ENCODE measurements at places on chromosomes 16 and 17.

- no peak for DNase-seq
Observed at GRCh38 chr16:78916928-78917545, 683.5 kb downstream of the MAF start.

DNA sequence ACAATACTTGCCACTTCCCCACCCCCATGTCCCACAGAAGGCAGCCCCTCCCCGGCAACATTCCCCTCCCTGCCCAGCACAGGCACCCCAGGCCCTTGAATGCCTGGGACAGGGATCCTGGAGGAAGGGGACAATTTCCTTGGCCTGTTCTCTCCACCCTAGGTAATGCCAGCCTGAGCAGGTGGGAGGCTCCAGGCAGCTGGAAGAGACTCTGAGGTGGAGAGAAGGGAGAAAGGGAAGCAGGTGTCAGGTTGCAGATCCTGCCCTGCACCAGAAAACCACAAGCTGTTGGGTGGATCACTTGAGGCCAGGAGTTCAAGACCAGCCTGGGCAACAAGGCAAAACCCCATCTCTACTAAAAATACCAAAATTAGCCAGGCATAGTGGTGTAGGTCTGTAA is 8.9 kb downstream of the MPP2 start:
- DNase-seq, result no peak

- DNase-seq, result no peak
Observed at GRCh38 chr17:41131979-41132378, 8.0 kb upstream of the KRTAP4-12 start.

DNA sequence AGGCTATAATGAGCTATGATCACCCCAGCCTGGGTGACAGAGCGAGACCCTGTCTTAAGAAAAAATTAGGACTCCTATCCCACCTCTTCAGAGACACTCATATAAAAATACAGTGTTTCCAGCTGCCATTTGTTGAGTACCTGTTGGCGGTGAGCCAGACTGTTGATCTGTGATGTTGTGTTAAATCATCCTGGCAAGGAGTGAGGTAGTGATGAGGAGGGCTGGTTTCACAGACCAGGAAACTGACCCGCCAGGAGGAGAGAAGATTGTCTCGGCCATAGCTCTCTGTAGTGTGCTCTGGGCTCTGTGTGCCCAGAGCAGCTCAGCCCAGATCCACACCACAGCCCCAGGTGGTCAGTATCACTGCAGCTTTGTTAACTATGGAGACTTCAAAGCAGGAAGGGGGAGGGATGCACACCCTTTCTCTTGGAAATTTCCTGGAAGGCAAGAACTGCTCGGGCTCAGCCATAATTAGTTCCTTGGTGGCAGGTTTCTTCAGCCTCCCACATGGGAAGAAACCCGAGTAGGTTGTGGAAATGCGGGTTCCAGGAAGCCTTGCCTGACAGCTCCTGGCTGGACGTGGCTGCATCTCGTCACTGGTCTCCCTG is 343.0 kb downstream of the SNX29 start:
- no peak for DNase-seq

- no peak for DNase-seq
Observed at GRCh38 chr17:76085731-76086366, 6.9 kb downstream of the ZACN start.

- no peak for DNase-seq
Observed at GRCh38 chr17:52505601-52506000, 347.1 kb upstream of the CA10 start.

- DNase-seq, result no peak
Observed at GRCh38 chr17:67328026-67328425, 38.4 kb downstream of the PSMD12 start.

GRCh38 chr16:89412811-89413210 is 77.5 kb downstream of the ANKRD11 start:
- DNase-seq, result no peak

DNA sequence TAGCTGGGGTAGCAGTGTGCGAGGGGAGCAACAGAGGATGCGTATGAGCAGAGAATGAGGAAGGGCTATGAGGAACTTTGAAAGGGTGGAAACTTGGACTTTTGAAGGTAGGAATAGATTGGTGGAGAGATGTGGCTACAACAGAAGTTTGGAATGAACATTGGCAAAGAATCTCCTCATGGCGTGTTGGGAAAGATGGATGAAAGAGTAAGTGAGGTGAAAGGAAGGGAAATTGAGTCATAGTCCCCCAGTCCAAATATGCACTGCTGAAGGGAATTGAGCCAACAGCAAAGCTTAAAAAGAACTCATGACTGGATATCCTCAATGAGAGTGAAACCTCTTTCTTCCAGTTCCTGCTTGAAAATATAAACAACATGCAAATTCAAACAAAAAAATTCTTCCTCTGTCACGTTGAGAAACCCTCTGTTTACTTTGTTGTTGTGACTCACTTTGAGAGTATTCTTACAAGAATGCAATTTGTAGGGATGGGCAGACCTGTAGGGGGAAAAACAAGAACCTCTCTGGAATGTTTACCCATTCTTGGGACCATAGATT is 313.2 kb upstream of the KCNJ16 start:
- DNase-seq, result no peak

DNA sequence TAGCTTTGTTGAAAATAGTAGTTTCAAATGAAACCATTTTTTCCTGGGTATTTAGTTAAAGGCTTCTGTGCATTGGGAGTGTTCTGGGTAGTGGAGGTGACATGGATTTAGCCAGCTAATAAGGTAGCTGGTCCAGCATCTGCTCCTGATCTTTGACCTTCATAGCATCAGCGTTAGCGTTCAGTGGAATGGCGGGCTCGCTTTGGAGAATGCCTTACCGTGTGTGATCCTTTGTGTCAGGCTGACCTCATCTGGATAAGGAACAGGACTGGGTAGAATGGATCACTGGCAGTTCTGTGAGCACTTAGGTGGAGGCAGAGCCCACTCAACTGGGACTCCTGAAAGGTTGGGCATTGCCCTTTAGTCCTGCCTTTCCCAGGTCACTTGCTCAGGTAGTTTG is 3.7 kb downstream of the SAP30BP start:
- no peak for DNase-seq

DNA sequence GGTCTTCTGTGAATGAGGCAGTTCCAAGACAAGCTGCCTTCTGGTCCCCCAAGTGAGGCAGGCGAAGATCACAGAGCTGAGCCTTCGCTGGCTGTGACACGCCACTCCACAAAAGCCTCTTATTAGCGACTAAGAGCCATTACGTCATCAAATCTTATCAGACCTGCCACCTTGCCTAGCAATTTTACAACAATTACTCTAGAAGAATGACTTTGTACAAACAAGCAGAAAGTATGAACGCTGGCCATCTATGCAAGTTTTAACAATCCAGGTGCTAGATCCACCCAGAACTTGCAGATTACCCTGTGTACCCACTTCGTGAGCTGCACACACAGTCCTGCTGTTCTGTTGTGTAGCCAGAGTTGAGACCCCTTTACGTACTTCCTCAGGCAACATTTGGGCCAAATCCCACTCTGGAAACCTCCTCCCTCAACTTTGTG is 3.8 kb upstream of the ICAM2 start:
- DNase-seq, result no peak

- no peak for DNase-seq
Observed at GRCh38 chr17:28112606-28113005, 70.1 kb downstream of the NLK start.

DNA sequence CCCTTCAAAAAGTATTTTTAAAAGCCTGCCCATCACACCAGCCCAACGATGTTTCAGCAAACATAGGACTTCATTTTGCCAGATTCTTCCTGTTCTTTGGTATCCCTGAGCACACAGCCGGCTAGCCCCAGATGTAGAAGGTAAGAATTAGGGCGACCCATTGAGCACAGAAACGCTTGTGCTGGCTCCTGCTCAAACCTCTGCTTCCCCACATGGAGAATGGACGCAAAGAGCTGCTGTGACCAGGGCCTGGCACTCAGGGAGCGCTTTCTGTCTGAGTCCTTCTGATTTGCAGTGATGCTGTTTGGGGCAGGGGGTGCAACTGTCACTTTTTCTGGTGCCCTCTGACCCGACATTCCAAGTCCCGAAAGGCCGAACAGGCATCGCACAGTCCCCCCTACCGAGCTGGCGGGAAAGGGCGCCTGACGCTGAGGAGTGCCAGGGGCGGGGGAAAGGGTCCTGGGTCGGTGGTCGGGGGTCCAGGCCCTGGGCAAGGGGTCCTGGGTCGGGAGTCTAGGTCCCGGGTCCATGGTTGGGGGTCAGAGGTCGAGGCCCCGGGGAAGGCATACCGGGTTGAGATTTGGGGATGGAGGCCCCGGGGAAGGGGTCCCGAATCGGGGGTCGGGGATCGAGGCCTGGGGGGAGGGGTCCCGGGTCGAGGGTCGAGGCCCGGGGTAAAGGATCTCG is 930 bp downstream of the CHMP1A start:
- no peak for DNase-seq

DNA sequence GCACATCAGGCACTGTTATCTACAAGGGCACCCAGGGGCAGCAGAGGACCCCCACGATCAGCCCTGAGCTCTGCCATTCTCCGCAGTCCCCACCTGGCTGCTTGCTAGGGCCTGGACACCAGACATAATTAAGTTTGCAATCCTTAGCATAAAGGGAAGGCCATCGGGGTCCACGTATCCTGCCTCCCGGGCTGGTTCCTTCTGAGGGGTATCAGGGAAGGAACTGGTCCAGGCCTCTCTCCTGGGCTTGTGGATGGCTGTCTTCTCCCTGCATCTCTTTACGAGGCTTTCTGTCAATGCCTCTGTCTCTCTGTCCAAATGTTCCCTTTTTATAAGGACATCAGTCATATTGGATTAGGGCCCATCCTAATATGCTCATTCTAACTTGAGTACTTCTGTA is 77.8 kb downstream of the CYLD start:
- DNase-seq, result no peak

DNA sequence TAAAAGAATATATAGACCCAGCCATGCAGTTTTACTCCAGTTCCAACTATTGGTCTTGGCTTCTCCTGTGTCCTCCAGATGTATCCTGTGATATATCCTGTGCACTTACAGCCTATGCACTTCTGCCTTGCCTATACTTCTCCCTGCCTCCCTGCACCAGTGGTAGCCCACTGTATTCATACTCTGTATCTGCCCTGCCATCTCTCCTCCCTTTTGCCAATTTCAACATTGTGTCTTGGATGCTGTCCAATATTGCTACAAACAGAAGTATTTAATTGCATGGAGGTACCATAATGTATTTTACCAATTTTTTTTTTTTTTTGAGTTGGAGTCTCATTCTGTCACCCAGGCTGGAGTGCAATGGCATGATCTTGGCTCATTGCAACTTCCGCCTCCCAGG is 242.7 kb downstream of the HAPSTR1 start:
- DNase-seq, result no peak

DNA sequence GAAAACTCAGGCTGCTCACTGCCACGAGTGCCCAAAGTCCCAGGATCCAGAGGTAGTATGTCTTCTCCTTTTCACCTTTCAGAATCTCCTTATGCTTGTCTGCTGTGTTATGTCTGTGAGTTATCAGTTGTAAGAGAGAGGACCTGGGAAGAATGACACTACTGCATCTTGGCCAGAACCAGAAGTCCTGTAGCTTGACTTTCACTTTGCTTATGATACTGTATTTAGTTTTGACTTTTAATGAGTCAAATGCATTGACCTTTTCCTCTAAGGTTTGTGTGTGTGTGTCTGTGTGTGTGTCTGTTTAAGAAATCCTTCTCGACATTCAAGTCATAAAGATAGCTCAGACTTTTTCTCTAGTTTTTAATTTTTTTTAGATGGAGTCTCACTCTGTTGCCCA is 43.4 kb downstream of the BMERB1 start:
- DNase-seq, result no peak

GRCh38 chr16:65497571-65497970 is 375.7 kb upstream of the CDH11 start:
- DNase-seq, result no peak

GRCh38 chr17:65393514-65393913 is 167.9 kb downstream of the AXIN2 start:
- DNase-seq, result no peak

DNA sequence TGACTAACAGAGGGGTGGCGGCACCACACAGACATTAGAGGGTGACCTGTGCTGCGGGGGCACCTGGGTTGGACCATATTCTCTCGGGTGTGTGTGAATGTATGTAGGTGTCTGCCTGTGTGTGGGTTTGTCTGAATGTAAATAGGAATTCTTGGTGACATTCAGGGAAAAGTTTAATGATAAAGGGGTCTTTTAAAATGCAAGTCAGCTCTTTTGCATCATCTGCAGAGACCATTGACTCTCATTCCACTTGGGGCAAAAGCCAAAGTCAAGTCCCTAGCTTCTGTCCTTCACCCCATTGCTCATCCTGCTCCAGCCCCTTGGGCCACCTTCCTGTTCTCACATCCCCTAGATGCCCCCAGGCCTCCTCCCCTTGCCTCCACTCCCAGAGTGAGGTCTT is 23.6 kb downstream of the KSR1 start:
- DNase-seq, result no peak

DNA sequence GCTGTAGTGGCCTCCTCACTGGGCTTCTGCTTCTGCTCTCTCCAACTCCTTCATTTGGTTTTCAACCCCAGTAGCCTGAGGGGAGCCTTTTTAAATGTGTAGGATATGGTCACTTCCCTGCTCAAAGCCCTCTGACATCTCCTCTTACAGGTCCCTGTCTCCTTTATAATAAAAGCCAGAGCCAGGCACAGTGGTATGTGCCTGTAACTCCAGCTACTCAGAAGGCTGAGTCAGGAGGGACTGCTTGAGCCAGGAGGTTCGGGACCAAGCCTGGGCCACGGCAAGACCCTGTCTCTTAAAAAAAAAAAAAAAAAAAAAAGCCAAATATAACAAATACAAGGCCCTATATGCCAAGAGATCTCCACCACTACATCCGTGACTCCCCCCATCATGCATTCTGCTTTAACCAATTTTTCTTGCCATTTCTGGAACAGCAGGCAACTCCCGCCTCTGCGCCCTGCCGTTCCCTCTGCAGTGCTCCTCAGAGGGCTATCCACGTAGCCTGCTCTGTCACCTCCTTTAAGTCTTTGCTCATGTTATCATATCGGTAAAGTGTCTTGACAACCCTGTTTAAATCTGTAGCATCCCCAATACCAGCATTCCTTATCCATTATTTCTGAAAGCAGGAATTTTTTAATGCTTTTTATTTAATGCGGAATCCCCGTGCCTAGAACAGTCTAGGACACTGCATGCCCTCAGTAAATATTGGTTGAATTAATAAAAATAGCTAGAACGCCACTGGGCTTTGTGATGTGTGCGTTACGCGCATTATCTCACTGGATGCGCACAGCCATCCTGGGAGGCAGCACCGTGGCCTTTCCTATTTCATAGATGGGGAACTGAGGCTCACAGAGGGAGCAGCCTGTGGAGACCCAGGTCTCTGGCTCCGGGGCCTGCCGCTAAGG is 9.5 kb downstream of the ZNF771 start:
- DNase-seq, result no peak

- no peak for DNase-seq
Observed at GRCh38 chr17:18339933-18340332, 23.4 kb downstream of the SHMT1 start.

GRCh38 chr16:20860361-20860760 is 39.8 kb downstream of the DCUN1D3 start:
- DNase-seq, result no peak

- DNase-seq, result no peak
Observed at GRCh38 chr17:38554430-38555350, 51.1 kb downstream of the SRCIN1 start.

DNA sequence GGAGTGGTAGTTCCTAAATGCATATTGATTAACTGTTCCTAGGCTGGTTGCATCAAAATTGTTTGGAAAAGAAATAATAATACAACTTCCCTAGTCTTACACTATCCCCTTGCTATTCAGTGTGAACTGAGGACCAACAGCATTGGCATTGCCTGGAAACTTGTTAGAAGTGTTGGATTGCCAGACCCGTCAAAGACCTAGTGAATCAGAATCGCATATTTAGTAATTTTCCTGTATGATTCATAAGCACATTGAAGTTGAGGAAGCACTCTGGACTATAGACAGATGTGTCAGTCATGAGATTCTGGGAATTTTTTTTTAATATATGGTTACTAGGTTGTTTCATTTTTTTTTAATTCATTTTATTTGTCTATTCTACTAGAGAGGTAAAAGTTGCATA is 34.7 kb upstream of the KCNJ16 start:
- DNase-seq, result no peak

Data from T follicular helper cell (primary cell).